NCI-H446 treated with DMSO at 0.1 percent for 48 hours (cell line): ENCODE measurements at places on chromosomes 1 and 21.

DNA sequence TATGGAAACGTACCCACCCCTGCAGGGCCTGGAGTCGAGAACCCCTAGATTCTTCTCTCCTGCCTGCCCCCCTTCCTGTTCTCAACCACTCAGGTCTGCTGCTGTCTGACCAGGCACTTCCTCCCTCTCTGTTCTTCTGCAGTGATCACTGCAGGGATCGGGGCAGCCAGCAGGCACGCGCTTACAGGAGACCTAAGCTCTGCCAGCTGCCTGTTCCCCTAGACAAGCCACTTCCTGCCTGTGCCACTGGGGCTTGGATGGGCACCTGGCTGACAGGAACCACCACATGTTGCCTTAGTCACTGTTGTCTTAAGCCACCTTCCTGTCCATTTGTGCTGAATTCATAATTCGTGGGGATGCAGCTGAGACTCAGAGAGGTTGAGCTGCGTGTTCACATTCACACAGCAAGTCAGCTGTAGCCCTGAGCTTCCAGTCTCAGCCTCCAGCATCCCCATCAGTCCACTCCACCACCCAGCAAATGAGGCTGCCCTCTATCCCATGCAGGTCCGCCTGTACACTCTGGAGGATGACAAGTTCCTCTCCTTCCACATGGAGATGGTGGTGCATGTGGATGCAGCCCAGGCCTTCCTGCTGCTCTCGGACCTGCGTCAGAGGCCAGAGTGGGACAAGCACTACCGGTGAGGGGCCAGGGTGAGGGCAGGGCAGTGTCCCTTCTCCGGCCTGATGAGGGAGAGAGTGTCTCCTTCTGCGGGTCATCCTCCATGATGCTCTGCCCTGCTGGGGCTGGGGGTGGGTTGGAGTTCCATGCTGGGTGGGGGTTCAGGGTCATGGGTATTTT lies 18.6 kb downstream of the FAM151A start:
- no peak for DNase-seq

DNA sequence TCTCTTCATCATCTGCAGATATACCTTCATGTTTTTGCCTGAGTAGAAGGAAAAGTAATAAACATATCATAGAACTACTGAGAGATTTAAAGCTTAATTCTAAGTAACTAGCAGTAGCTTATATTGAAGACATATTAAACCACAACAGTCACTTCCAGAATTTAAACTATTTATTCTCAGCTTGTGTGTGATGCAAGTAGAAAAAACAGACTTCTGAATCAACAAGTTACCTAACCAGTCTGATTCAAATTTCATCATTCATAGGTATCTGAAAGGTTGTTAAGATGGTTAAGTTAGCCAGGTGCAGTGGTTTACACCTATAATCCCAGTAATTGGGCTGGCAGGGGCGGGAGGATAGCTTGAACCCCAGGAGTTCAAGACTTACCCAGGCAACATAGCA lies 41.9 kb downstream of the SPAG17 start:
- DNase-seq: no peak

- no peak for DNase-seq
Observed at GRCh38 chr1:232682248-232682647, 52.3 kb upstream of the SIPA1L2 start.

DNA sequence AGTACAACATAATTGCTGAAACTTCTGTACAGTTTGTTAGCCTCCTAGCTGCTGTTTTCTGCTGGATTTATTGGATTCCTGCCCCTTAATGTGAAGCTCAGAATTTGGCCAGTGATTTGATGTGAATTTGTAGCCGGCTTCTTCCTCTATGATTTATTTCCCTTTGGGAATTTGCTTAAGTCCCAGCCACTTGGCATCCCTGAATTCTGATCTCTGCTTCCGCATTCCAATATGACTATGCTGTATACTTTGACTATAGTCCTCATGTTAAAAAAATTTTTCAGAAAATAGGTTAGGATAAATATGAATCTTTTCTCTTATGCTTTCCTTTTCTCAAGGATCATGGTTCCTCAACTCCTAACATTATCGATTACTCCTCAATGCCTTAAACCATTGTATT lies 12.4 kb upstream of the LRIF1 start:
- DNase-seq: no peak

DNA sequence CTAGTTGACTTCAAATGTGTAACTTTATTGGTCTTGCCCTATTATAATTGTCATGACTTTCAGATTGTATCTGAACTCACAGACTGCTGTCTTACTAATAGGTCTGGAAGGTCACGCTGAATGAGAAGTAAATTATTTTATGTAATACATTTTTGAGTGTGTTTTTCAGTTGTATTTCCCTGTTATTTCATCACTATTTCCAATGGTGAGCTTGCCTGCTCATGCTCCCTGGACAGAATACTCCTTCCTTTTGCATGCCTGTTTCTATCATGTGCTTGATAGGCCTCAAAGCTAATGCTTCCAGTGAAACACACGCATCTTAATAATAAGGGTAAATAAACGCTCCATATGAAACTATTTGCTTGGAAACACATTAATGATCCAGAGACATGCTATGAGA lies 7.3 kb downstream of the RGS4 start:
- DNase-seq: no peak

- DNase-seq: no peak
Observed at GRCh38 chr1:30117685-30118084, 605.7 kb downstream of the MATN1 start.

GRCh38 chr1:32818804-32819541 lies 1.5 kb downstream of the S100PBP start:
- no peak for DNase-seq

- DNase-seq: no peak
Observed at GRCh38 chr1:51708911-51709760, 92.2 kb downstream of the OSBPL9 start.

- DNase-seq: no peak
Observed at GRCh38 chr1:61255358-61255703, 173.0 kb downstream of the NFIA start.

DNA sequence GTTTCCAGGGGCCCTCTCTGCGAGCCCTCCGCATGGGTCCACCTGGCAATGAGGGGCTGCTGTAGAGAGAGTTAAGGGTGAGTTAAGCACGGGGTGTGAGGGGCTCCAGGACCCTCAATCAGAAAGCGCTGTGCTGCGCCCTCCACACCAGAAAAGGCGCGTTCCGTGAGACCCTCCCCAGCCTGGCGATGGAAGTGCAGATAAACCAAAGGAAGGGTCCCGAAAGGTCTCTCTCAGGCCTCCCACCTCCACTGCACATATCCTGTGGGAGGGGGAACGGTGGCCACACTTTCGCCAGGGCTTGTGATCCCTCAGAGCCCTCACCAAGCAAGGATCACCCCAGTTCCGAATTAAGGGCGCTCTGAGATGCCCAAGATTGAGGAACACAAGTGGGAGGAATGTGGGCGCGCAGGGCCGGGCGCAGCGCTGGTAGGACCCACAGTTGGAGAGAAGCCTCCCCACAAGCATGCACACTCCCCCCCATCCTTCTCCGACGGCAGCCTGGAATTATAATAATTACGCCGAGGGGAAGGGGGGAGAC lies 1.1 kb downstream of the WNT3A start:
- no peak for DNase-seq

DNA sequence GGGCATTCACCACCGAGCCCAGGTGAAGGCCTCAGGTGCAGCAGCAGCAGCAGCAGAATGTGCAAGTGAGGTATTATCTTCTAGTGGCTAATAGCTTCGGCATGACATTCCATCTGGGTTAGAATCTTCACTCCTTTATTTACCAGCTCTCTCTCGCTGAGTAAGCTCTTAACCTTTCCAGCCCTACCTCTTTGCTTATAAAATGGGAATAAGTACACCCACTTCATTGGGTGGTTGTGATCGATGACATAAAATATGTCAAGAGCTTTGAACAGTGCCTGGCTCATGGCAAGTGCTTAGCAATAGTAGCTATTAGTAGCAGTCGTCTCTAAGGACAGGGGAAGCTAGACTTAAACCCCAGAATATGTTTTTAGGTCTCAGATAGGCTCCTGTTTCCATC lies 149.5 kb downstream of the NOS1AP start:
- DNase-seq: no peak

DNA sequence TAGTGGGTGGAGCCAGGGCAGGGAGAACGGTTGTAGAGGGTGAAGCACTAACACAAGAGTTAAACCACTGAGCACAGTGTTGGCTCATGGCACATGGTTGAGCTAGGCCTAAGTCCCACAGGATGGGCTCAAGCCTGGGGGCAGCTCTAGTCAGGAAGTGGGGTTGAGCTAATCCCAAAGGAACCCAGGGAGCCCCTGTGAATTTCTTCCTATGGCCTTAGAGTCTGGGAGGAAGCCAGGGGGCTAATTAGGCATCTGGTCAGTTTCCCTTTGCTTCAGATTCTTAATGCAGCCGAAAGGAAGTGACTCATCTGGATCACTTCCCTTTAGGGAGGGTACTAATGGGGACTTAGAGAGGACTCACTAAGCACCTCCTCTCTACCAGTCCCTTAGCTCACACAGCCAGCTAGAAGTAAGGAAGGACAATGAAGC lies 10.1 kb downstream of the CFAP45 start:
- DNase-seq: peak; percentile 17
